Tibial nerve (tissue), 4 donors: ENCODE measurements at places on chromosomes 4 and X.

DNA sequence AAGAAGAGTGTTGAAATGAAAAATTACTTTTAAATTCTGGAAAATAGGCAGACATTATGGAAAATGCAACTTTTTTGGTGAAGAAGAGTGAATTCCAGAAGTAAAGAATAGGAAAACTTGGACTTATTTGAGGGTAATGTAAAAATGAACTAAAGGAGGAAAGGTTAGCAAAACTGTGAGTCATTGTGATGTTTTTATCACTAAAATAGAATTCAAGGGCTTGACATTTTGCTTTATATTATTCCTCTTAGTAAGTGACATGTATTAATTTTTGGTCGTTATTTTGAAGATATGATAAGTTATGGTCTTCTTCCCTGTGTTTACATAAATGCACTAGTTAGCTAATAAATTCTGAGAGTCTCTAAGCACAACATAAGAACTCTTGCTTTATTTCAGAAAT, 390.9 kb downstream of the FAT4 start:
- H3K27me3 ChIP-seq: no peaks in the 10 kb centered on the region
- H3K4me3 ChIP-seq: no peak overlapping the region
- H3K4me1 ChIP-seq: peaks cover 12% of the 10 kb centered on the region
- no peak for DNase-seq
- H3K36me3 ChIP-seq: no peaks in the 10 kb centered on the region

- no peaks in the 10 kb centered on the region for H3K4me1 ChIP-seq
- DNase-seq: no peak
- no peak overlapping the region for H3K27ac ChIP-seq
- no peak overlapping the region for H3K4me3 ChIP-seq
- H3K27me3 ChIP-seq: no peaks in the 10 kb centered on the region
Measured at GRCh38 chrX:119252716-119253115, 16.6 kb downstream of the PGRMC1 start.

DNA sequence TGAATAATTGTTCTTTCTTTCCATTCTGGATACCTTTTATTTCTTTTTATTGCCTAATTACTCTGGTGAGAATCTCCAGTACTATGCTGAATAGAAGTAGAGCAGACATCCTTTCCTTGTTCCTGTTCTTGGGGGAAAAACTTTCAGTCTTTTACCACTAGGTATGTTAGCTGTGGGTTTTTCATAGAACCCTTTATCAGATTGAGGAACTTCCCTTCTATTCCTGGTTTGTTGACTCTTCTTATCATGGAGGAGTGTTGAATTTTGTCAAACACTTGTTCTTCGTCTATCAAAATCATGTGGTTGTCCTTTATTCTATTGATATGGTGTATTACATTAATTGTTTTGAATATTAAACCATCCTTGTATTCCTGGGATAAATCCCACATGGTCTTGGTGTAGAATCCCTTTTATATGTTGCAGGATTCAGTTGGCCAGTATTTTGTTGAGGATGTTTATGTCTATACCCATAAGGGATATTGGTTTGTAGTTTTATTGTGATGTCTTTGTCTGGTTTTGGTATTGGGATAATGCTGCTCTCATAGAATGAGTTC, 23.6 kb downstream of the SH3BP2 start:
- no peaks in the 10 kb centered on the region for H3K27me3 ChIP-seq
- no peak overlapping the region for H3K27ac ChIP-seq
- H3K36me3 ChIP-seq: peaks cover 46% of the 10 kb centered on the region
- H3K4me3 ChIP-seq: no peak overlapping the region
- peaks cover 32% of the 10 kb centered on the region for H3K4me1 ChIP-seq

DNA sequence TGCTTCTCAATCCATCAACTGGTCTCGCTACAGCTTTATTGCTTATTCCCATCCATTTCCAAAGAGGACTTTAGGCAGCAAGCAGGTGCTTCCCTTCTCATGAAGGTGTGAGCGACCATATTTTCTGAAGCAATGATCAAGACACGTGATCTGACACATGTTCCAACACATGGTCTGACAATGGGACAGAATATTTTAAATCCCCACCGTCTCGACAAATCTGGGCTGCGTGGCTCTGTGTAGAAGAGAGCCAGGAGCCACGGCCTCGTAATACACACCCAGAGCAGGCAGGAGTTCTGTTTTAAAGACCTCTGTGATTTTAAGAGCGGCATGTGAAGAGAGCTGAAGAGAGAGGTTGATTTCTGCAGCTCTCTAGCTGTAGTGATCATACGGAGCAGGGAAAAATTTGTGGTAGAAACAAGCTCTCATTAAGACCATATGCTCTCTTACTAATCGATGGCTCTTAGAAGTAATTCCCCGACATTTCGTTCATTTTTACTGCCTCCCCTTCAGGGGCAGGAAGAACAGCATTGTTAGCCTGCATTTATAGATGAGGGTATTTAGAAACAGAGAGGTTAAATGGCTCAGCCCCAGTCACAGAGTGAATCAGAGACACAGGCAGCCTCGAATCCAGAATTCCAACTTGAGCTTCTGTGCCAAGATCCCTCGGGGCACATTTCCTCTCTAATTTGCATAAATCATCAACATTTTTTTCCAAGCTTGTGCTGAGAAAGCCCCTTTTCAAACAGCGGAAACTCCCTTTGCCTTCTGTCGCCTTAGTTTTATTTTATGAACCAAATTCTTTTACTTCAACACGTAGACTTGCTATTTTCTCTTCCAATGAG, 91.0 kb upstream of the BCOR start:
- no peak for DNase-seq
- no peaks in the 10 kb centered on the region for H3K27me3 ChIP-seq
- H3K4me3 ChIP-seq: no peak overlapping the region
- H3K4me1 ChIP-seq: no peaks in the 10 kb centered on the region
- H3K36me3 ChIP-seq: no peaks in the 10 kb centered on the region

DNA sequence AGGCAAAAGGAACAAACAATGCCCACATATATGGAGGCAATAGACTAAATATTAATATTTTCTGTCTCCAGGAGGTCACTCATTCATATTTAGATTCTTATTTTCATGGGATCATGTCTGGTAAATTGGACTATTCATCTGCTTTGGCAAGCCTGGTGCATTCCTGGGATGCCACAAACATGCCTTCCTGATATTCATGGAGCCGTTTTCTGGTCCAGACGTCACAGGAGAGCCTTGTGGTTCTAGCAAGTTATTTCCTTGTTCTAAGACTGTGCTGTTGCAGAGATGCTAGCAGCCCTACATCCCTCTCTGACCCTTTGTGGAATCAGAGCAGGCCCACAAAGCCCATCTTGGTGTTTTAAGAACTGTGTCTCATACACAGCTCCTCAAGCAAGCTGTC, 16.1 kb upstream of the EXOSC9 start:
- no peaks in the 10 kb centered on the region for H3K27me3 ChIP-seq
- H3K4me1 ChIP-seq: peaks cover 3% of the 10 kb centered on the region
- H3K27ac ChIP-seq: peak overlapping the region; percentile 67
- no peaks in the 10 kb centered on the region for H3K36me3 ChIP-seq
- no peak for DNase-seq
- no peak overlapping the region for H3K4me3 ChIP-seq

DNA sequence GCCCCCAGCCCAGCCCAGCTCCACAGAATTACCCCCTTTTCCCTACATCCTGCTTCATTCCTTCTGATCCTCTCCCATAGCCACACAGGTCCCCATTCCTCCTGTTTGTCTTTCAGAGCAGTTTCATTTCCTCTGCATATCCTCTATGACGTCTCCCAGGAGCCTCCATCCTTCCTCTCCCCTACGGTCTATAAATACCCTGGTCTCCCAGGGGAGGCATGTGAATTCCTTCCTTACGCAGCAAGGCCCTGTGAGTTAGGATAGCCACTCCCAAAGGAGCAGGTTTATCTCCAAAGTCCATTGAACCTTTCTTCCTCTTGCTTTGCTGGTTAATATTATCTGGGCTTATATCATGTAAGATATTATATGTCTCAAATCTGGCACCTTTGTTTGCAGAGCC, 8.4 kb upstream of the APLN start:
- no peaks in the 10 kb centered on the region for H3K4me1 ChIP-seq
- no peak overlapping the region for H3K27ac ChIP-seq
- H3K27me3 ChIP-seq: no peaks in the 10 kb centered on the region
- no peak overlapping the region for H3K4me3 ChIP-seq

DNA sequence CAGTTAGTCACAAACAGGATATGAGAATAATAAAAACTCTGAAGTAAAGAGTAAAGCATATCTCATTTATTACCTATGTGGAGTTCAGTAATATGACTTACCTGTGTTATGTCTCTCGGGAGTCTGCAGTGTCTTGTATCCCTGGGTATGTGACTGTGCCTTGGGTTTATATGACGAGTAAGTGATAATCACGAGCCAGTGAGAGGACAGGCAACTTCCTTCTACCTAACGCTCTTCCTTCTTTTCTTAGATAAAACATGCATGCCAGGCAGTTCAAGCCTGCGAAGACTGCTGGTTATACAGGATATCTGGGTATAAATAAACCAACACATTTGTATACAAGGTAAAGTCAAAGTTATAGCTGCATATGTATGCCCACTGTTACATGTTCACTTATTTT, at the start of gene HPGDS:
HPGDS (minus strand) TSS at position 143 of the 400 bp plus-strand sequence. CDS start 8,207 bp downstream, outside the sequence.
- H3K27ac ChIP-seq: peak within 1 kb of the TSS; percentile 4
- no peaks in the 10 kb centered on the region for H3K27me3 ChIP-seq
- no peaks in the 10 kb centered on the region for H3K4me1 ChIP-seq
- H3K36me3 ChIP-seq: no peaks in the 10 kb centered on the region
- H3K4me3 ChIP-seq: no peak within 1 kb of the TSS

- no peak for DNase-seq
- H3K4me1 ChIP-seq: no peaks in the 10 kb centered on the region
- no peaks in the 10 kb centered on the region for H3K27me3 ChIP-seq
- H3K4me3 ChIP-seq: no peak overlapping the region
Measured at GRCh38 chr4:123415977-123416376, 19.4 kb downstream of the SPRY1 start.

GRCh38 chrX:34875204-34875603, 67.4 kb upstream of the FAM47B start:
- DNase-seq: no peak
- no peaks in the 10 kb centered on the region for H3K4me1 ChIP-seq
- H3K4me3 ChIP-seq: no peak overlapping the region
- H3K36me3 ChIP-seq: no peaks in the 10 kb centered on the region

GRCh38 chrX:2507904-2508627, 7.3 kb upstream of the DHRSX start:
- H3K27ac ChIP-seq: no peak overlapping the region
- no peak for DNase-seq
- H3K4me1 ChIP-seq: no peaks in the 10 kb centered on the region
- H3K4me3 ChIP-seq: no peak overlapping the region

DNA sequence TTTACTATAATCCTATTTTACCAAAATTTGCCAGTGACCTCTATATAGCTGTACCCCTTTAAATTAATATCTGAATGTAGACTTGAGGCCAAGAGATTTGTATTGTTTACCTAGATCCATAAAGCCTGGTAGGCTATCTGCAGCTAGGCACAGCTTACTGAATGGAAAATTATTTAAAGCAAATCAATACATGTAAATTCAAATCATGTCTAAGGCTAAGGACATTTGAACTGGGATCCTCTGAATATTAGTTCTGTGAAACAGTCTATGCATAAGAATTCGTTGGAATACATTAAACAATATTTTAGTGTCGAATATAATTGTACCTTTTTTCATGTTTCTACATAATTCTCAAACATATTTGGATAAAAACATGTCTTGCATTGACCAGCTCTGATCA, 1.6 kb downstream of the UGT2A3 start:
- no peak overlapping the region for H3K27ac ChIP-seq
- no peaks in the 10 kb centered on the region for H3K4me1 ChIP-seq
- no peak for DNase-seq

- H3K36me3 ChIP-seq: no peaks in the 10 kb centered on the region
- peaks cover 4% of the 10 kb centered on the region for H3K27me3 ChIP-seq
- no peak for DNase-seq
- H3K4me3 ChIP-seq: no peak overlapping the region
- no peaks in the 10 kb centered on the region for H3K4me1 ChIP-seq
- H3K27ac ChIP-seq: peak overlapping the region; percentile 50
Measured at GRCh38 chrX:110966839-110967238, 129.2 kb upstream of the PAK3 start.

DNA sequence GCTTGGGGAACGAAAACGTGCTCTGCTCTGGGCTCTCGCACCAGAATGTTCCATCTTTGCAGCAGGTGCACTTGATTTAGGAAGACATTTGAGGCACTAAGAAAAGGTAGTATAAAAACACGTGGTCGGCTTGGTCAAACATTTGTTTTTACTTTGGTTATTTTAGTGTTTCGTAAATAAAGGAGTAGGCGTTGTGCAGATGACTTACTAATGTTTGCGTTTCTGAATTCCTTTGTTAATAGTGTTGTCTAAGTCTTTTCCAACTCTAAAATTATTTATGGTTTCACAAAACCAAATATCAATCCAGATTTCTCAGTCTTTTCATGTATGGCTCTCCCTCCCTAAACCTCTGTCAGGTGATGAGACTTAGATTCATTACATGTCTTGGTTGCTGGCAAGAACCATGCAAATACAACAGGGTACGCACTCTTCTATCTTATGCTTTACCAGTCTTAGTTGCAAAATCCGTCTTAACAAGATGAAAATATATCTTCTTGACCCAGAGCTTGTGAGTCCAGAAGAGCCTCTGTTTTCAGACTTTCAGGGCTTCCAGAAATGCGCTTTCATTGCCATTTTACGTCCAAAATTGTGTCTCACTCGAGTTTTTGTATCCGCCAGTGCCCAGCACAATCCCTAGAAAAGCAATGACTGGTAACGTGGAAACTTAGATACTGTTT, 686 bp downstream of the MTHFD2L start:
- H3K27me3 ChIP-seq: no peaks in the 10 kb centered on the region
- H3K36me3 ChIP-seq: no peaks in the 10 kb centered on the region
- H3K4me3 ChIP-seq: peak overlapping the region; percentile 55
- peaks cover 25% of the 10 kb centered on the region for H3K4me1 ChIP-seq
- no peak for DNase-seq

DNA sequence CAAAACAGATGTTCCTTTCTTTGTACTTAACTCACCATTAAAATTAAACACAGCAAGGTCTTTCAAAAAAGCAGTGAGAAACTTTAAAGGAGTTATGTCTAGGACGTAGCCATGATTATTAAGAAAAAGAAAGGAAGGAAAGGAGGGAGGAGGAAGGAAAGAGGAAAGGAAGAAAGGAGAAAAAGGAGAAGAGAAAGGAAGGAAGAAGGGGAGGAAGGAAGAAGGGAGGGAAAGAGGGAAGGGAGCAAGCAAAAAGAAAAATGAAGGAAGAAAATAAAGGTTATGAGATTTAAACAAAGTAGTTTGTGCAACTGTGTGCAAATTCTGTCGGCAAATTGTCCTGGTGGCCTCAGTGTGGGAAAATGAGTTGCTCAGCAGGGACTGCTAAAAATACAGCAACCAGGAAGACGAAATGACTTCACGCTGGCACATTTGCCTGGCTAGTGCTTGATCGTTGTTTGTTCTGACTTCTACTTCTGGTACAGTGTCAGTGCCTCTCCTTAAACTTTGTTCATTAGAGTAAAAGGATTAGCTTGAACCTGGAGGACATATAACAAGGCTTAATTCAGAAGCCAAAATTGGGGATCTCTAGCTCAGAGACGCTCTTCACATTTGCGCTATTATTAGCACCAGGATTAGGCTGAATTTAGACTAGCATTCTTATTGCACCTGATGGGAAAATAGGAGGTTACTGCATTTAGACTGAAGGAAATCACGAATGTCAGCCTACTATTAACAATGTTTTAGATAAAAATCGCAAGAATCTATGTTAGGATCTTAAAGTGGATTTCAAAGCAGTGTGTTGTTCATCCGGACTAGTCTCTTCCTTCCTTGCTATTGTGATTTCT, 81.2 kb downstream of the DCK start:
- H3K36me3 ChIP-seq: no peaks in the 10 kb centered on the region
- peaks cover 4% of the 10 kb centered on the region for H3K4me1 ChIP-seq
- H3K4me3 ChIP-seq: no peak overlapping the region

GRCh38 chrX:3527166-3527565, 180.7 kb upstream of the MXRA5 start:
- H3K4me1 ChIP-seq: no peaks in the 10 kb centered on the region
- no peaks in the 10 kb centered on the region for H3K27me3 ChIP-seq
- no peaks in the 10 kb centered on the region for H3K36me3 ChIP-seq
- no peak overlapping the region for H3K27ac ChIP-seq
